ENCODE measurements at places on chromosomes 5 and 9. TPM values are rescaled to one million over a fixed set of nuclear protein-coding genes. Genes with fewer than 3 reads are reported as not detected.
A peak's percentile ranks its signal among the peaks of the same experiment; 100 is the strongest.

GRCh38 chr5:141711687-141712086 lies 29.7 kb upstream of the ARAP3 start:
- DNase-seq: no peak

DNA sequence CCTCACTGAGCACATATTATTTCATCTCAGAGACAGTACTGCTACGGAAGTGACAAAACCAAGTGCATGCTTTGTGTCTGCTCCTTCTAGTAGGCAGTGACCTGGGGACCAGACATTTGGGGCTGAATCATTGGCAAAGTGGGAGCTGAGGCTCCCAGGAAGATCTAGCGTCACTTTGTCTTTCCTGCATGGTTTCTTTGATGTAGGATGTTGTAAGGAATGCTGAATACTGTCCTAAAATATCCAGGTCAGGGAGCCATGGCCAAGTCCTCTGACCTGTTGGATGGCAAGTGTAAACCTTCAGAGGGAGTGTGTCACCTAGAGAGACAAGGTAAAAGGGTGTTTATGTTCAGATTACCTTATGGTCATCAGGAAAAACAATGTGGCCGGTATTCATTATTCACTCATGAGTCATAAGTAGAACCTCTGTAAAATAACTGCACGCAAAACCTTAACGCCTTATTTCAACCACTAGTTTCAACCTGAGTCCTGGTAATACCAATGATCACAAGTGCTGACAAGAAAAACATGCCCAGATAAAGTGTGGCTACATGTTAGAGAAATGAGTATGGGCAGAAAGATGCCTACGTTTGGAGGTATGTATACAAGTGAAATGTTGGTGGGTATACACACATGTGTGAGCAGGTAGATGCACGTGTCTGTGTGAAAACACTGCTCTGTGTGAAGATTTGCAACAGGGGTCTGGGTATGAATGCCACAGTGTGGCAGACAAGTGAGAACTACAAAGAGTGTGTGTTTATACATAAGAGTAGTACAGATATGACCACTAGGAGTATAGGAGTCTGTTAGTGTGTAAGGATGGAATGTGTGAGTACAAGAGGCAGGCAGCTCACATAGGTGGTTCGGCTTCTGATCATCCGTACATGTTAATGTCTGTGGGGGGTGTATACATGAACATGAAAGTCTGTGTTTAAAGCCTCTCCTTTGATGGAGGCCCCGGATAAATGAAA lies 263.9 kb downstream of the SPOCK1 start:
- no peak for DNase-seq

- DNase-seq: no peak
Measured at GRCh38 chr9:82183181-82183860, 194.7 kb downstream of the SPATA31D1 start.

DNA sequence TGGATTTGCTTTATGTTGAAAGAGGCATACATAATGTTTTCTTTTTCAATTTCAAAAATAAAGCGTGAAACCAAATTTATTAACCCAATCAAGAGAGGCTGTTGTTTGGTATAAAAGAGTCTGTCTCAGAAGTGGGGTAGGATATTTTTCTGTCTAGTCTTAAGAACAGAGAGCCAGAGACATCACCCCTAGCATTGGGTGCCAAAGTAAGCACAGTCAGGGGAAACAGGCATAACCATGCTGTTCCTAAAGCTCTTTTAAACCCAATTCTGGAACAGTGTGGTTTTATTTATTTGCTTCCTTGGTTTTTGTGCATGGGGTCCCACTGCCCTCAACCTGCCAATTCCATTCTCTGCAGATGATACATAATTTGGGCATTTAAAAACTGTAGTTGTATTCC lies 88.2 kb downstream of the UBE2R2 start:
- DNase-seq: no peak

- peak; percentile 5 for DNase-seq
Measured at GRCh38 chr9:114339130-114339908, 9.7 kb downstream of the ORM2 start.

DNA sequence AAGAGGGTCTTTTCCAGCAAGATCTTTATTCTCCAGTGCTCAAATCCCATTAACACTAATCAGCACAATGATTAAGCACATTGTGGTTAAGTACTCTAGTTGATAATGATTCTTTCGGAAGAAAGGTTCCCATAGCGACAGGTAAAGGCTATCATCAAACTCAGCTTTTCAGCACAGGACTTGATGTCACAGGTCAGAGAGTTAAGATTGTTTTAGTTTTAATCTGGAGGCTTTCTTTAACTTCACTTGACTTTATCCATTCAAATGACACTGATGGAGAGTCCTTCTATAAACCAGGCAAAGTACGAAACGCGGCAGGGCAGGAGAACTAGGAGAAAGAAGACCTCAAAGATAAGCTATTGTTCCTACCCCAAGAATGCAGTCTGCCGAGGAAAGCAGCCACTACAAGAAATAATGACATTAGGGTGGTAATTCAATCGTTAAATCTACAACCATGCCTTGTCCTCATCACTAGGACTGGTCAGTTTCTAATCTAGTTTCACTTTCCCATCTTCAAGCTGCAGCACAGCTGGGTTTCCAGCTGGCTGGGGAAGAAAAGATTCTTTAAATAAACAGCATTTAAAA lies 4.6 kb downstream of the NRG2 start:
- no peak for DNase-seq

- no peak for DNase-seq
Measured at GRCh38 chr9:76609285-76610010, 150.5 kb downstream of the GCNT1 start.

GRCh38 chr5:81334304-81335061 lies 33.1 kb downstream of the ZCCHC9 start:
- DNase-seq: no peak

DNA sequence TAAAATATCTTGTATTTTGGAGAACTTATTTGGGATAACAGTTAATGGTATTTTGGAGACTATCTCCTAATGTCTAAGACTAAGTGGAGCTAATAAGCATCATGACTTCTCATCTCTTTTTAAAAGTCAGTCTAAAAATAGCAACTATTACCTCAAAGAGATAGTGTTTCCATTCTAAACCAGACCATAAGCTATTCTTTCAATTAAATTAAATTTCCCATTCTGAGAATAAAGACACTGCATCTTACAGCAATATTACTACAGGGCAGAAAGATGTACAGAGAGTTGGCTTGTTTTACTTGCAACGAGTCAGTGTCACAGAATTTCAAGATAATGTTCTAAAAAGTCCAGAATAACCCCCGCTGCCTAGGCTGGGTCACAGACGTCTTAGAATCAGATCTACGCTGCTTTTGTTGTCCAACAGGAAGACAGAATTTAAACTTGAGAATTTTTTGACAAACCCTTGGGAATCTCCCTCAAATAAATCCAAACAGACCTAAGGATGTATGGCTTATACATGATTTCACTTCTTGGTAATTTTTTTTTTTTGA lies 98.9 kb downstream of the USP20 start:
- DNase-seq: no peak

- DNase-seq: no peak
Measured at GRCh38 chr5:151718646-151719045, 31.9 kb upstream of the SPARC start.

GRCh38 chr5:141516672-141517025 lies 27.8 kb downstream of the PCDHGC5 start:
- DNase-seq: no peak

DNA sequence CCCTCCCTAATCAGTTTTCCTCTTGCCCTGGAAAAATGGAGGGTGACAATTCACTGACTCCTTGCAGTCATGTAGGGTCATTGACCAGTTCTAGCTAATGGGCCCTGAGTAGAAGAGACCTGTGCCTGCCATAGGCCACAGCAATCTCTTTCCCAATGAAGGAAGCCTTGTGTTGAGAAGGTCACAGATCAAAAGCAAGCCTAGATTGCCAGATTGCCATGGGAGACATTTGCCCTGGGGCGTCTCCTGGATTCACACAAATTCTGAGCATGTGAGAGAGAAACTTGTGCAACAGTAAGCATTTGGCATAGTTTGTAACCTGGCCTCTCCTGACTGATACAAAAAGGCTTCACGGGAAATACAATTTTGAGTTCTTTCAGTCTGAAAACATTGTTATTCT lies 148.0 kb downstream of the NUDT12 start:
- no peak for DNase-seq

DNA sequence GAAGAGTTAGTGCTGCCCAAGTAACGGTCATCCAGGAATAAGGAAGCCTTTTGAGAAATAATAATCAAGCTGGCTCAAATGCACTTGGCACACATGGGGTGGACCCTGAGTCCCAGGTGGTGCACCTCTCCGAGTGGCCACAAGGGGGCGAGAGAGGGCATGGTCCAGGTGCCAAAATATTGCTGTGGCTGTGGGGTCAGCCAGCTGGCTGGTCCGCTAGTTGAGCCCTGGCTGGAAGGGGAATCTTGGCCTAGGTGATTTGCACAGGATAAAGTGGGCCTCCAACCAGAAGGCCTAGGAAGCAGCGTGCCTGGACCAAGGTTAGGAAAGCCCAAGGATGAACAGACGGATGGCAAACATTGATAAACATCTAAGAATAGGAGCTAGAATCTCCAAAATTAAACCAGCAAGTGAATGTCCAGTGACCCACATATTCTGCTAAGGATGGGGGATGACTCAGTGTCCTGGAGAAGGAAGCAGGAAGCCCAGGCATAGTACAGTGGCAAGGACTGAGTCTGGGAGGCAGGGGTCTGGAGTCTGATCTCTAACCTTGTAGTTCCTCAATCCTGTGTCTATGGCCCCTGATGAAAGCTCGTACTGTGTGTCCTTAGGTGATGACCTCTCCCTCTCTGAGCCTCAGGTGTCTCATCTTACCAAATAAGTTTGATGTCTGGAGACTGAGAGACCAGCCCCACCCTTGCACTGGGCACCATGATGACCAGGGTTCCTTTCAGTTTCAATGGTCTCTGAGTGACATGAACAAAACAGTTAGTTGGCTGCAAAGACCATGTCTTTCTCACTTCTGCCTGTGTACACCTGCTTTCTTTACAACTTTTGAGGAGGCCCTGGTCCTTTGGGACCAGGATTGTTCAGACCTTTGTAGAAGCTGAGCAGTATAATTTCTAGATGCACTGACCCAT lies 19.2 kb upstream of the SHB start:
- DNase-seq: no peak

GRCh38 chr9:134252084-134252830 lies 74.0 kb upstream of the RXRA start:
- DNase-seq: no peak

DNA sequence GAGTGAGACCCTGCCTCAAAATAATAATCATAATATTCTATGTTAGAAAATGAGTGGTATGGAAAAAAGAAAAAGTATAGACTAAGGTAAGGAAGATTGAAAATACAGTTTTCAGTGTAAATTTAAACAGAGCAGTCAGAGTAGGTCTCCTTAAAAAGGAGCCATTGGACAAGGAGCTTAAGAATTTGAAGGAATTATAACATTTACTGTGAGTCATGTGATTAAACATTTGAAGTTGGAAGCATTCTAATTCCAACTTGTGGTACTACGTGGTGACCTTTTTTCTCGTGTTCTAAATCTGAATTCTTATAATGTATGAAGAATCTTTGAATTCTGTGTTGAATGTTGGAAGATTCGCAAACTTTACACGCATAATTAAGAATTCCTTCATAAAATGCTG lies 39.3 kb upstream of the TMEM171 start:
- no peak for DNase-seq

GRCh38 chr9:93065135-93065720 lies 6.7 kb downstream of the SUSD3 start:
- DNase-seq: no peak

DNA sequence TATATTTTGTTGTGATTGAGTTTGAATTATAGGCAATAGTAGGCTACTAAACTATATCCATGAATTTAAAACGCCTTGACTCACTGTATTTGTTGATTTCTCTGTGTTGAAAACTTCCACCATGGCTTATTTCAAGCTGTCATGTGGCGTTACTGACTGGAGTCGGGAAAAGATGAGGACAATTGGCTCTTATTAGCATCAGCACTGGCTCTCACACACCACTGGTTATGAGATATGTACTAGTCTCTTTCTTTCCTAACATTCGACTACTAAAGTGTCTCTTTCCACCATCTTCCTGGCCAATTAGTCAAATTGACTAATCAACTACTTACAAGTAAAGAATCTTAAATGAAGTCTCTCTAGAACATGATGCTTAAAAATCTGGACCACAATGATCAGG lies 9.1 kb upstream of the DAB2 start:
- DNase-seq: no peak

GRCh38 chr9:96502539-96503373 lies 52.8 kb downstream of the HABP4 start:
- no peak for DNase-seq

GRCh38 chr5:2917093-2917492 lies 165.6 kb upstream of the IRX2 start:
- no peak for DNase-seq

GRCh38 chr5:139639619-139640380 lies 8.3 kb upstream of the CXXC5 start:
- DNase-seq: no peak

DNA sequence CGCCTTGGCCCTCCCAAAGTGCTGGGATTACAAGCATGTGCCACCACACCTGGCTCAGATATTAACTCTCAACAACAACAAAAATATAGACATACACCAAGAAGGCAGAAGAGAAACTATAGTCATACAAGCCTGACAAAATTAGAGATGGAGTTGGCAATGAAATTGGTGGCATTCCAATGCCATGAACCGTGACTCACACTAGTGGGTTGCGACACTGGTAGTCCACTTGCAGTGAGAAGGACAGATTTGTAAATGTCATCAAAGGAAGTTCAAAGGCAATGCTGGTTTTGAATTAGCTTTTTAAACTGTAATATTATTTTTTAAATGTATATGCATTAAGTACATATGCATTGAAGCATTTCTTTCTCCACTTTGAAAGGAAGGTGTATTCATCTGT lies 8.5 kb upstream of the DNAJC25 start:
- DNase-seq: no peak

GRCh38 chr5:127299678-127300077 lies 9.1 kb downstream of the MEGF10 start:
- no peak for DNase-seq

GRCh38 chr9:111916234-111916645 lies 19.6 kb downstream of the UGCG start:
- DNase-seq: no peak

Gene HSPB3
- total RNA-seq: 0.47 TPM

Gene FRRS1L
- total RNA-seq: 82.2 TPM

Gene FCN2
- not detected for total RNA-seq

Gene ZNF300
- total RNA-seq: 89.4 TPM

Gene GGTA1
- total RNA-seq: 2.3 TPM

Gene ZNF883
- total RNA-seq: 35.1 TPM

Gene CARTPT
- total RNA-seq: not detected

Gene ELOVL7
- 8.7 TPM for total RNA-seq

Gene IFNB1
- total RNA-seq: not detected

Gene SPATA31E1
- total RNA-seq: not detected

Gene TSLP
- total RNA-seq: not detected

Gene NR5A1
- under 0.01 TPM for total RNA-seq

Gene IFNA13
- total RNA-seq: not detected

Gene DMRT2
- total RNA-seq: 0.16 TPM

Gene SLC22A4
- 1.6 TPM for total RNA-seq
